NCI-H1092 treated with DMSO at 0.1 percent for 48 hours (cell line): ENCODE measurements at places on chromosomes 11 and 22.

GRCh38 chr22:47515384-47516125 lies 753.1 kb downstream of the TBC1D22A start:
- no peak for DNase-seq

- DNase-seq, result no peak
Observed at GRCh38 chr11:76742902-76743301, 40.3 kb upstream of the TSKU start.

- peak; percentile 91 for DNase-seq
Observed at GRCh38 chr11:12288212-12288930, 89.0 kb upstream of the PARVA start.

DNA sequence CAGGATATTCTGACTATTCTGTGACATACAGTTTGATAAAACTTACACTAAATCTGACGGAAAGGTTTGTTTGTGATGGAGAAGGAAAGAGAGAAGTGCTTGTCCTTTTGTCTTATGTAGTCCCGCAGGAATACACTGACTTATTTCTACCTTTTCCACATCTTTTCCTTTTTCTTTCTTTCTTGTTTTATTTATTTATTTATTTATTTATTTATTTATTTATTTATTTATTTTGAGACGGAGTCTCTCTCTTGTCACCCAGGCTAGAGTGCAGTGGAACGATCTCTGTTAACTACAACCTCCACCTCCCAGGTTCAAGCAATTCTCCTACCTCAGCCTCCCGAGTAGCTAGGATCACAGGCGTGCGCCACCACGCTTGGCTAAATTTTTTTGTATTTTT lies 31.0 kb upstream of the OR10G7 start:
- DNase-seq, result no peak

DNA sequence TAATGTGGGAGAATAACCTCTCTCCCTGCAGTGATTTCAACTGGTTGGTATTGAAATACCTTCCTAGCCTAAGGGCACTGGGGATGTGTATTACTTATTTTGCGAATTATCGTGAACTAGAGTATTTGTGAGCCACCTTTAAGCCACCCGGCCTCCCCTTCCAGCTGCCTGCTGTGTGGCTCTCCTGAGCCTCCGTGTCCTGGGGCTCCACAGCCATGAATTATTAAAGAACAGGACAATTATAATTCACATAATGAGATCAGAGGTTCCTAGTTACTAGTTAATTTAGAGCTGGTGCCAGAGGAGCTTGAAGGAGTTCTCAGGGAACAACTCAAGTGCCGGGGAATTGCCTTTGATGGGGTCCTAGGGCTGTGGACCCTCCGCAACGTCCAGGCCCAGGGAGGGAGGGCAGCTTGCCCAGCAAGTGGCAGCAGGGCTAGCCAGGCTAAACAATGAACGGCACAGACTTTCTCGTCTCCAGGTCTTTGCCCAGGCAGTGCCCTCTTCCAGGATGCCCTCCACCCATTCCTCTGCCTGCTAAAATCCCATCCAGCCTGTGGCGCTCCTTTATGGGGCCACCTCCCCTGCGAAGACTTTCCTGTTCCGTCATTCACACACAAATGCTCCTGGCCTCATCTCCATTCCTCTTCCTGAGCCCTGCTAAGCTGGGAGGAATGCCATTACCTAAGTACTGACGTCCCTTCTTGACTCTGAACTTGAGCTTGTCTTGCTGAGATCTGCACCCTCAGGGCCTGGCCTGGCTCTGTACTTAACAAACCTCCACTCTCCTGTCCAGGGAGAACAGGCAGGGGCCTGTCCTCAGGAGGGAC lies 91.5 kb downstream of the RTL6 start:
- no peak for DNase-seq

DNA sequence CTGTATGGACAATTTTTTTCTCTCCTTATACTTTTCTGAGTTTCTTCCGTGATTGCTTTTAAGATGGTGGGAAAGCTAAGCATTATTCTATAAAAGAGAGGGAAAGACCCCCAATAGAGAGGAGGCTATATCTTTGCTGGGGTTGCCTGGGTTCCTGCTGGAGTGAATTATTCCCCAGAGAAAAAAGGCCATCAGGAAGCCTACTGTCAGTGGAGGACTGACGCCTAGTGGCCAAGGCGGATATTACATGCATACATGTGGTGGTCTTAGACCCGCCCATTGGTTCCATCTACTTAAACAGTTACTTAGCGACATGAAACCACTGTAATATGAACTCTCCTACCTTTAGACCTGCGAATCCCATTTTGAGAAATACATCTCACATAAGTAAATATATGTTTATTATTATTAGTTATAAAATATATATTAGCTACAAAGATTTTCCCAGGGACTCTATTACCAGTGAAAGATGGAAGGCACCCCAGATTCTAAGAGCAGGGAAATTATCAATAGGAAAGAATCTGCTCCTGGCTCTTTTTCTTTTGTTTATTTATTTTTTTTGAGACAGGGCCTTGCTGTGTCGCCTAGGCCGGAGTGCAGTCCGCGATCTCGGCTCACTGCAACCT lies 15.7 kb upstream of the PGA3 start:
- DNase-seq, result peak; percentile 86

DNA sequence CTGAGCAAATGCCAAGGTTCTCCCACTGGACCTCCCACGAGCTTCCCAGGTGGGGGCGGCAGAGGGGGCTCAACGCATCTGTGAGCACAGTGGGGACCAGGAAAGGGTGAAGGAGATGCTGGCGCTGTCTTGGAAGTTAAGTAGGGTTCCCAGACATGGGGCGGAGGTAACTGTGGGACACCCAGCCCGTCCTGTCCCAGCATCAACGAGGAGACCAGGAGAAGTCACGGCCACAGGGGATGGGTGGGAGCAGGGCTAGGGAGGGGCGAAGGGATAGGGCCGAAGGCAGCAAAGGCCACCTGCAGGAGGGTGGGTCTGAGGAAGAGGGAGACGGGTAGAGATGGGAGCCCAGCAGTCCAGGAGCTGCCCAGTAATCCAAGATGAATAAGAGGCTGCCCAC lies 70.4 kb downstream of the PHF21B start:
- DNase-seq, result no peak

- no peak for DNase-seq
Observed at GRCh38 chr22:49203091-49203858, 624.4 kb downstream of the BRD1 start.

- DNase-seq, result no peak
Observed at GRCh38 chr11:61037441-61038093, 64.7 kb upstream of the CD5 start.

DNA sequence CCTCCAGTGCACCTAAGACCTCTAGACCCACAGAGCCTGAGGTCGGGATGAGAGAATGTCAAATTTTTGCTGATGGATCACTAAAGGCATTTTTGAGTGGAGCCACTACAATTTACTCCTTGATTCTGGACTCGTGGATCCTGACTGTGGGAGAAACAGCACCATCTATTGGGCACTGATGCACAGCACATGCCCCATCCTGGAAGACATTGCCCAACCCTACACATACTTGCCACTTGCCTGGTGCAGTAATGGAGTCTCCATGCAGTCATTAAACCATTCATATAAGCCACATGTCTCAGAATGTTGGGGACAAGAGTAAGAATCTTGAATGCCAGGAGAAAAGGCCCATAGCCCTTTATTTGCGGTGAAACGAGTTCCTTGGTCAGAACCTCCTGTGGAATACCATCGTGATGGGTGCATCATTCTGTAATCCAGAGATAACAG lies 103.9 kb downstream of the GGTLC2 start:
- peak; percentile 1 for DNase-seq

GRCh38 chr11:14644226-14645014 lies 816 bp downstream of the PDE3B start:
- DNase-seq, result peak; percentile 68

- no peak for DNase-seq
Observed at GRCh38 chr11:119085437-119085847, 761 bp downstream of the HMBS start.

DNA sequence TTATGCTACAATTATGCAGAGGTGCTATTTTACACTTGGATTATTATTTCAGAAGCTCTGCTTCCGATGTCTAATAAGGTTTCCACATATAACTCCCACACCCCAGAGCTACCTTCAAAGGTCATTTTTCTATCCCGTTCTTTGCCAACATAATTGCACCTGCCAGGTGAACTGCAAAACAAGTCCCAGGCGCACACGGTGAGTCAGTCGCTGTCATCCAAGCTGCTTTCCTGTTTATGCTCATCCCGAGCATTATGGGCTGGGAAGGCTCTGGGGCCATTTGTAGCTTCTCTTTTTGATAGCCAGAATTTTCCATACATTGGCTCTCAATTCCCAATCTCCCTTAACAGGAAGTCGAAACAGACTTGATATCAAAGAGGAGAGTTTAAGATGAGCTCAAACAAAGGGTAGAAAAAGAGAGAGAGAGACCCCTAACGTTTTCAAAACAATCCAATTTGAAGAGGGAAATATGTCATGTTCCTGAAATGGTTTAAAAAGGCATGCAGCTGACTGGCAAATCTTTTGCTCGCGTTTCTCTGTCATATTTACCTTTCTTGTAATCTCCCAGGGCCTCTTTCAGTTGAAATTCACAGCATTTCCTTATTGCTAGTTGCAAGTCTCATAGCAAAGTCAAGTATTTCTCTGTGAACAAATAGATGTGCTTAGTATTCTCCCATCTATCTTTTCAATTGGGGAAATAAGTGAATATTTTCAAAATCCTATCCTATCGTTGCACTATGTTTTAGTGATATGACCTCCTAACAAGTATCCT lies 815.9 kb downstream of the KCNA4 start:
- peak; percentile 22 for DNase-seq

DNA sequence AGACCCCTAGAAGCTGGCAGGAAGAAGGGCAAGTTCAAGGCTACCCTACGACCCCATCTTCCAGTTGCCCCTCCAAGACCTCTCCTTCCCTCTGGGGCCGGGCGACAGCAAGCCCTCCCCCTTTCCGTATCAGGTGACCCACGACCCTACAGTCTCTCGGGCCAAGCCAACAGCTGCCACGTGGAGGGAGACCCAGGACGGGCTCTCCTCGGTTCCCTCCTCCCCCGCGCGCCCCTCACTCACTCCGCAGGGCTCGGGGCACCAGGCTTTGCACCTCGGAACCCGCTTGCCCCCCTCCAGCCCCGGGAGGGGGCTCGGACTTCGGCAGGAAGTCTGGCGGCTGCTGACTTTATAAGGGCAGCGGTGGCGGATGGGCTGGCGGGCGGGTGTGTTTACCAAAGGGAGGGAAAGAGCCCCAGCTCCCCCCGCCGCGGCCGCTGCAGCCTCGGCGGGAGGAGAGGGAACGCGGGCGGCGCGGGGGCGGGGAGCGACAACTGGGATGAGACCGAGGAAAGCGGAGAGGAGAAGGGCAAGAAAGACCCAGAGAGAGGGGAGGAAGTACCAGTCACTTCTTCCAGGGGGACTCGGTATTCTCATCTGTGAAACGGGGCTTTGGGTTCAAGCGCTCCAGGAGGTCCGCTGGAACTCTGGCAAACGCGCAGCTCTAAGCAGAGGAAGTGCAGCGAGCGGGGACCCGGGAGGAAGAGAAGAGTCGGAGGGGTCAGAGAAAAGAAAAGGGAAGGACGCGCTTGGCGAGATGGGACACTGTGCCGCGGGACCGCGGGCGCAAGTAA lies 767 bp downstream of the SLC43A1 start:
- DNase-seq, result peak; percentile 65

DNA sequence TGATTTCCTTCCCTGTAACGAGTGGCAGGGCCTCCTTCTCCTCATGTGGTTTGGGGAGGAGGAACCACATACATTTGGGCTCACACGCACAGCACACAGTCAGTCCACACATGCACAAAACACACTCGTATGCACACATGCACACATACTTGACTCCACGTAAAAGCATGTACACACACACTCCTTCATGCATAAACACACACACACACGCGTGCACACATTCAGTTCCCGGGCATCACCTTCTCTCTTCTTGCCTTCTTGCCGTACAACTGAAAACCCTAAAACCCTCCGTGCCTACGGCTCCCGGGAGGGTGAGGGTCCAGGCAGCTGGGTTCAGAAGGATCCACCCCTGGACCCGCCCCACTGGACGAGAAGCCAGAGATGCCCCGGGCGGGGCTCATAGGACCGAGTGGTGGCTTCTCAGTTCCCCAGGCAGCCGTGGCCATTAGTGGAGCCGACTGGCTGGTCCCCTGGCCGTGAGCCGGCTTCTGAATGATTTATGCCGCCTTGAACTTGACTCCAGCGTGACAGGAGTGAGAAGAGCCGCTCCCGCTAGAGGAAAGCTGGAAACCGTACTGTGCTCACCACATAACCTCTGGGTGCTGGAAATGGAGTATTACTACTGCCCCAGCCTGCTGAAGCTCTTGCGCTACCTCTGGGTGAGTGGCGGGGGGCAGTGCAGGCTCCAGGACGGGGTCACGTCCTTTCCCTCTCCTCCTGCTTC lies 117.4 kb downstream of the KIAA1671 start:
- DNase-seq, result no peak

DNA sequence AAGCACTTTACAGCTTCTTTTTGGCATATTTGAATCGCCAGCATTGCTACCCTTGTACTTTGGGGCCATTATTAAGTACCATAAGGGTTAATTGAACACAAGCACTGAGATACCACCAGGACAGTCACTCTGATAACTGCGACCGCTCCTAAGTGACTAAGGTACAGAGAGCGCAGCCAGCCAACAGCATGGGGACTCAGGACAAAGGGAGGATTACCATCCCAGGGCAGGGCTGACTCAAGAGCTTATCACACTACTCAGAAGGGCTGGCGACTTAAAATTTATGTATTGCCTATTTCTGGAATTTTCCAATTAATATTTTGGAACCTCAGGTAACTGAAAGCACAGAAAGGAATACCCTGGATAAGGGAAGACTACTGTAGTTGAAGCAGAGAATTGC lies 479 bp downstream of the ZNF280A start:
- no peak for DNase-seq

DNA sequence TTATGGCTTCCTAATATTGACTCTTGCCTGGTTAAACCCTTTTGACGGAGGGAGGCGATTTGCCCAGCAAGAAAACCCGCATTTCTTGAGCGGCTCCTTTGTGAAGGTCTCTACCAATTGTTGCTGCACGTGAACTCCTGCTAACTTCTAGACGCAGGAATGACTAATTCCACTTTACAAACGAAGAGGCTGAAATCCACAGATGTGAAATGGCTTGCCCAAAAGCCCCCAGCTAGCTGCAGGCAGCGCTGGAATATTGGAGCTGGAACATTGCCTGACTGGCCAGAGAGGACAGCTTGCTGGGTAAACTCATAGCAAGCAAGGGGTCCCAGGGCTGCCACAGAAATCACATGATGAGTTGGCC lies 542 bp downstream of the GCAT start:
- DNase-seq, result no peak

- no peak for DNase-seq
Observed at GRCh38 chr11:28144808-28145207, 36.6 kb downstream of the METTL15 start.

GRCh38 chr11:74157169-74157568 lies 13.6 kb downstream of the C2CD3 start:
- DNase-seq, result no peak

DNA sequence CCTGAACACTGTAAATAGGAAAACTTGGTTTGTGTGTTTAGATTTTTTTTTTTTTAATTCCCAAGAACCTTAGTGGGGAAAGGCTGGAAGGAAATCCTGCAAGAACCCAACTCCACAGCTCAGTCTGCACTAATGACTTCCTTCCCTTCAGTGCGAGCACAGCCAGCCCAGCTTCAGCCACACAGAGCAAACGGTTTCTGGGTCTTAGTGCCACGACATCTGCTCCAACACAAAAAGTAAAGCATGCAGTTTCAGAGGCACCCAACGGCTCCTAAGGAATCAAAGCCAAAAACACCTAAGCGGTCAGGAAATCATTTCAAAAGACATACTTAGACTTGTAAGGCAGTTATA lies 236.1 kb downstream of the TTC28 start:
- DNase-seq, result no peak

GRCh38 chr22:22432937-22433336 lies 75.6 kb downstream of the ZNF280B start:
- no peak for DNase-seq
